ENCODE measurements at places on chromosomes 6 and 20.

DNA sequence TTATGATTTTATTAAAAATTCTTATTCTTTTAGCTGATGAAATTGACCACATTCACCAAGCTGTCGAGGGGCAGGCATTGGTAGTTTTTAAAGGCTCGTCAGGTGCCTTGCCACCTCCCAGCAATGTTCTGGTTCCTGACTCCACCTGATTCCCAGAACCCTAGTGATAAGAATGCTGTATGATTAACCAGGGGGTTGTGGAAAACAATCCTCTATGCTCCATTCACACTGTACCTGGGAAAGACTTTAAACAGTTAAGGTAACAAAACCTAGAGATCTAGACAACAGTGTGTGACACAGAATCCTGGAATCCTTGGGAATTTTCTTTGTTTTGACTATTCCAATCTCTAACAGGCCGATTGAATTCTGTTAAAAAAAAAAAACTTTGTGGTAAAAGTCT lies 165.7 kb upstream of the OLIG3 start:
- no peak for DNase-seq

DNA sequence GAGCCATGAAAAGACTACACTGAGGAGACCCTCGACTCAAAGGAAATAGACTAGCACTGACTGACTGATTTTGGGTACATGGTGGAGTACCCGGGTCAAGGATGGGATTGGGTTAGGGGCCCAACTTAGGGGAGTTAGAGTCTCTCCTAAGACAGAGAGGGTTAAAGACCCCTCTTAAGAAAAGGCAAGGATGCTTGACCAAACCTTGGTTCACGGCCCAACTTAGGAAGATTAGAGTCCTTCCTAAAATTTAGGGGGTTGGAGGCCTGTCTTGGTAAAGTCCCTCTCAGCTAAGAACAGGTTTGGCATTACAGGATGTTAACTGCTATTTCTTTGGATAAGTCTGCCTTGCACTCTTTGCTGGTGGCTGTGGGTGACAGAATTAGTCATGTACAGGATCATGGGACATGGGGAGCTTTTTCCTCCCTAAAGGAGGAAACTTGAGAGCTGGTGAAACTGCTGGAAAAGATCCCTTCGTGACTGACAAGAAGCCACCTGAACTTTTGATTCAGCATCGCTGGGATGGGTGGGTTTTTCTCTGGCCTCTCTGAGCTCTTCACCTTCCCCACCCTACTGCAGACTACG lies 12.3 kb upstream of the SLC22A16 start:
- no peak for DNase-seq

DNA sequence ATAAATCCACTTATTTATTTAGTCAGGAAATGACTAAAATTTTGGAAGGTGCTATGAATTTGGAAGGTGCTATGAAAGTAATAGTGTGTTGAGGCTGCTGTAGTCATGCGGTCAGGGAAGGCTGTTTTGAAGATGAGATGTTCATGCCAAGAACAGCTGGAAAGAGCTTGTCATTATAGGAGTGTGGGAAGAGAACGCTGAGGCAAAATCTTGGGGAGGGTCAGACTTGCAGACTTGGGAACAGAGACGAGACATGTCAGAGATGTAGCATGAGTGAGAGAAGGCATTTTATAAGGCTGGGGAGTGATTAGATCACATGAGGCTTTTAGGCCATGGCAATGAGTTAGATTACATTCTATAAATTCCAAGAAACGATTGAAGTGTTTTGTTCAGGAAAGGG lies 124.0 kb upstream of the B3GAT2 start:
- DNase-seq = no peak

- no peak for DNase-seq
Measured at GRCh38 chr6:90199900-90200299, 96.7 kb downstream of the BACH2 start.

DNA sequence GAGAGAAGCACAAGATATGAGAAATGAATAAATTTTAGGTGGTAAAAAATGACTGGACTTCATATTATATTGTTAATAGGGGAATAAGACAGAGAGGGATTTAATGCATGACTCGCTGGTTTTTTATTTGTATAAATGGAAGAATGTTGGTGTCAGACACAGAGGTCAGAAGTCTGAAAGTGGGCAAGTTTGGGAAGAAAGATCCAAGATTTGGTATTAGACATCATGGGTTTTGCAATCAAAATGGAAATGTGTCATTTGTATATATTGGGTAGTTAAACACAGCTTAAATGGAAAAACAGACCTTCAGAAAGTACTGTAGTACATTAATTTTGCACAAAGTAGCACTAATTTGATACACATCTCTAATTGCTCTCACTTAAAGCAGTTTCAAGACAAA lies 96.2 kb downstream of the EYA4 start:
- no peak for DNase-seq

GRCh38 chr20:1802385-1803060 lies 92.7 kb upstream of the SIRPA start:
- DNase-seq = no peak

- DNase-seq = no peak
Measured at GRCh38 chr20:52683761-52684160, 288.4 kb upstream of the TSHZ2 start.

GRCh38 chr20:40610730-40611129 lies 78.3 kb downstream of the MAFB start:
- DNase-seq = no peak

- DNase-seq = no peak
Measured at GRCh38 chr6:131103901-131104300, 31.4 kb upstream of the AKAP7 start.

GRCh38 chr6:47787620-47788497 lies 6.0 kb downstream of the OPN5 start:
- peak; percentile 9 for DNase-seq

DNA sequence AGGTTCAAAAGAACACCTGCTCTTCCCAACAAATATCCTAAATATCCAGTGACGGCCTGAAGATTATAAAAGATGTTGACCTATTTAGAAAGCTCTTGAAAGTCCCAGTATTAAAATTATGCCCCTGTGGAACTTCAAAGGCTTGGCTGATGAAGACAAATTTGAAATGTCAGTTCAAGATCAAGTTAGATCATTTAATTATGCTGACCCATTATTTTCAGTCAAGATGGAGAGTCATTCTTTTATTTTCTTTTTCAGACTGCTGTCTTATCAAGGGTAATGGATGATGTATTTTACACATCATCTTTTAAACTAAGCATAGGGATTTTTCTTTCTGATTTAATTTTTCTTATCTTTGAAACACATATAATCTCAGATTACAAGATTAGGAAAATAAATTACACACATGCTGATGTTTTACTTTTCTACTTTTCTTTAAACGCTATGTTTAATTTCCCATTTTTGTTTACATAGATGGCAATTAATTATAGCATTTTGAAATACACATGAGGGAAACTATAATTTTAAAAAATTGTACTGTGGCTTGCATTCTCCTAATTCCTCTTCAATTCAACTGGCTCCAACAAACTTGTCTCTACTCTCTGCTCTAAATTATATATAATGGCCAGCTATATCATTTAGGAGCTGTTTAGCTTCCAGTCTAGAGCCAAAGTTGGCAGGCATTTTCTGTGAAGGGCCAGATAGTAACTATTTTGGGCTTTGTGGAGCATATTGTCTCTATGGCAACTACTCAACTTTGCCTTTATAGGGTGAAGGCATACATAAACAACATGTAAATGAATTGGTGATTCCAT lies 123.7 kb downstream of the RCAN2 start:
- DNase-seq = peak; percentile 28

DNA sequence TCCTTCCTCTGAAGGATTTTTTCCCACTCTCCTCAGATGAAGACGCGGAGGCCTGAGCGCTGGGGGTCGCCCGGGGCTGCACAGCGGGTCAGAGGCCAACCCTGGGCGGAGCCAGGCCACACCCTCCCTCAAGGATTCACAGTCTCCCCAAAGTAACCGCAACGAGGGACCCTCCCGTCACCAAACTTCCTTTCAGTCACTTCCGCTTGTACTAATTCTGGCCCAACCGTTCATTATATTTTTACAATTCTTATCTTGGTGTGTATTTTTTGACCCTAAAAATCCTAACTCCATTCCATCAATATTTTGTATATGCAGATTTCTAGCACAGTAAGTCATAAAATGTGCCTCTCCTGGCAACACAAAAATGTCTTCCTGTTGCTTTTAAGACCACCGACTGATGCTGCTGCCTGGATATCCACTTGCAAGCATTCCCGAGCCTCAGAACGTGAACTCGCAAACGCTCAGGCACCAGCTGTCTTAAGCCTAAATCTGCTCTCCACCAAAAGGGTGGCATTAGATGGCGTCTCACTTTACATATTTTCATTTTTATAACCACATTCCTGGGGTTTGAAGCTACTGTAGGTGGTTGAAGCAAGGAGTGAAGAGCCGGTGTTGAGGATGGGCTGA lies 128.0 kb downstream of the DLL1 start:
- no peak for DNase-seq

DNA sequence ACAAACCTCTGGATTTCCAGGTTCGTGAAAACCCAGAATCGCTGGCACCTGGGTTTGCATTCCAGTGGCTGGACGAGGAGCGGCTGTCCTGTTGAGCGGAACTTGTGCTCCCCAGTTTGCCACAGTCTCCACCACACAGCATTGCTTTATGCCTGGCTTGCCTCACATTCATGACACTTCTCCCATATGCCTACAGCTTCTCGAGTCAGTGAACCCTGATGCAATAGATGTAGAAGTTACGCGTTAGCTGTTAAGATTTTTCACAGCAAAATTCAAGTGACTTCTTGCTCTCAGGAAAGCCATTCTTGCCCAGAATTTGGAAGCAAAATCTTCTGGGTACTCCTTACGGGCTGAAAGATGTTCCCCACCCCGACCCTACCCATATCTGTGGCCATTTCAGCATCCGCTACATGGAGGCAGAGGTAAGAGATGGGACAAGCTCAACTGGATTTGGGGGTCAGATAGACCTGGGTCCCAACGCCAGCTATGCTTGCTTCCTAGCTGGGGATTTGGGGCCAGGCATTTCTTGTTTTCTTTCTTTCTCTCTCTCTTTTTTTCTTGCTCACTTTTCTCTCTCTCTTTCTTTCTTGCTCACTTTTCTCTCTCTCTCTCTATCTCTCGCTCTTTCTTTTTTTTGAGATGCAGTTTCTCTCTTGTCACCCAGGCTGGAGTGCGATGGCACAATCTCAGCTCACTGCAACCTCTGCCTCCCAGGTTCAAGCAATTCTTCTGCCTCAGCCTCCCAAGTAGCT lies 12.4 kb upstream of the GDAP1L1 start:
- DNase-seq = no peak

DNA sequence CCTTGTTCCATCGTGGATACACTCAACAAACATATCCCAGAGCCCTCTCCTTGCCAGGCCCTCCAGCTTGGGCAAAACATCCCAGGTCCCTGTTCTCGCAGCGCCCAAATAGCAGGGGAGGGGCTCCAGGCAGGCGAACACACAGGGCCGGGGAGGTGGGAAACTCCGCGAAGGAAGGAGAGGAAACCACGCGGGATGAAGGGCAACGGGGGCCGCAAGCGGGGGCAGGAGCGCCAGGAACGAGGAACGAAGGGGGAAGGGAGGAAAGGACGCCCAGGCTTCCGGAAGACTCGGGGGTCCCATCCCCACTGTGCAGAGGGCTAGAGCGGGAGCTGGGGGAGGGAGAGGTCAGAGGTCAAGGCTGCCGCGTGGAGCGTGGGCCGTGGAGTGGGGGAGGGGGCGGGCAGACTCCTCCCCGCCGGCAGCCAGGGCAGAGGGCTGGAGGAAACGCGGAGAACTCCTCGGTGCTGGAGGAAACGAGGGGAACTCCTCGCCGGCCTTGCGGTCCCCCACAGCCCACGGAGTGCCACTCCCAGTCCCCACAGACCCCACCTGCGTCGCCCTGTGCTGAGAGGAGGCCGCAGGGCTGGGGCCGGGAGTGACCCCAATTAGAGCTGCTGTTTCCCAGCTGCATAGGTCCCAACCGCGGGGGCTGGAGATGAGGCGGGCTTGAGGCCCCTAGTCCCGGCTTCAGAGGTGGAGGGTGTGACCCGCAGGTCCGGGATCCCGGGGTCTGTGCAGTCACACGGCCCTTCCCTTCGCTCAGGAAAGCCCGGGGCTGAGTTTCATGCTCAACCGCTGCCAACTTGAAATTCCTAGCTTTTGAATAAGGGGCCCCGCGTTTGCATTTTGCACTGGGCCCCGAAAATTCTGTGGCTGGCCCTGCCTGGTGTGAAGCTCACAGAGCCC lies 1.2 kb upstream of the RBM38 start:
- DNase-seq = no peak

Measured in NCI-H2081 treated with DMSO at 0.1 percent for 48 hours (cell line).